Stimulated activated CD4-positive, alpha-beta T cell treated with anti-CD3 and anti-CD28 coated beads, Interleukin-12 subunit alpha, Interleukin-12 subunit beta, amount 100 ng/mL, for 24 hours (primary cell): ENCODE measurements at places on chromosomes 12 and 14.

GRCh38 chr12:124814741-124815613, 48.7 kb downstream of the SCARB1 start:
- no peak for DNase-seq

GRCh38 chr14:92160619-92161018, 38.9 kb downstream of the CPSF2 start:
- DNase-seq, result no peak

DNA sequence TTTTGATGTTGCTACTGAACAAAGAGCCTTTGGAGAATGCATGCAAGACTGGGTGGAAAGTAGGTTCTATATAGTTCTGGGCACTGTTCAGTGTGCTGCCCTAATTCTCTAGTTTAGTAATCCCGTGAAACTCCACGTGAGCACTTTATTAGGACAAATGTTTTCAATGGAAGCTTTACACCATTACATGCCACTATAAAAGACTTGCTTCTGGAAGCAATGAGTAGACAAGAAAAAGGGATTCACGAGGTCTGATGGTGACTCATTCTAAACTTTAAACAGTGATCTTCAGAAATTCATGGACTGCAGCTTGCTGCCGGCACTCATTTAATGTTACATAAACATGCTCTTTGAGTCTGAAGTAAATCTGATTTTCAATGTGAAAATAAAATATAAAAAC, 22.3 kb downstream of the ATG14 start:
- DNase-seq, result no peak

- no peak for DNase-seq
Measured at GRCh38 chr14:93533842-93534241, 103.1 kb downstream of the UNC79 start.

DNA sequence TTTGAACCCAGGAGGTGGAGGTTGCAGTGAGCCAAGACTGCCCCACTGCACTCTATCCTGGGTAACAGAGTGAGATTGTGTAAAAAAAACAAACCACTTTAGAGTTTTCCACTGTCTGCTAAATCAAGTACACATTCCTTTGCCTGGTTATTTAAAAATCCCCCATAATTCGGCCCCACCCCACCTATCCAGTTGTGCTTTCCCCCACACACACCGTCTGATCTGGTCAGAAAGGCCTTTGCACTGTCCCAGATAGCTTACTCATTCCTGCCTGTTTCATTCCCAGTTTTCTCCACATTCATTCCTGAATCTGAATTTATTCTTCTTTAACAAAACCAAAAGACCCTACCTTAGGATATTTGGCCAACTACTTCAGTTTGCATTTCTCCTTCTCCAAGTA, 29.5 kb downstream of the NINJ2 start:
- no peak for DNase-seq

DNA sequence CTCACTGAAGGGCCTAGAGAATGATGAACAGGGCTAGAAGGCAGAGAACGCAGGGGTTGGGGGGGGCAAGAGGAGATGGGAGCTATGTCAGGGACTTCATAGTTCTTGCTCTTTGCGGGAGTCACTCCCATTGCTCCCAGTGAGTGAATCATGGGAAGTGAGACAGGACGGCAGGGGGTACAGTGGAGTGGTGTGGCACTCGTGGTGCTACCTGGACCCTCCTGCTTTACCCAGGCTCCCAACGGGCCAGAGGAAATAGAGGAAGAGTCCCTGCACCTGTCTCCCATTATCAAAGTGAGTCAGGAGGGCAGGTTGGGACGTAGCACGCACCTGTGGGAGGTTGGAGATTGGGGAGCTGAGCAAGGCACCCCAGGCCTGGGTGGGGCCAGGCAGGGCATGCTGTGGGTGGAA, 1.3 kb upstream of the KRT8 start:
- no peak for DNase-seq

- no peak for DNase-seq
Measured at GRCh38 chr12:117090816-117091711, 8.2 kb downstream of the TESC start.

GRCh38 chr14:69346710-69347109, 51.4 kb downstream of the ERH start:
- DNase-seq, result no peak

DNA sequence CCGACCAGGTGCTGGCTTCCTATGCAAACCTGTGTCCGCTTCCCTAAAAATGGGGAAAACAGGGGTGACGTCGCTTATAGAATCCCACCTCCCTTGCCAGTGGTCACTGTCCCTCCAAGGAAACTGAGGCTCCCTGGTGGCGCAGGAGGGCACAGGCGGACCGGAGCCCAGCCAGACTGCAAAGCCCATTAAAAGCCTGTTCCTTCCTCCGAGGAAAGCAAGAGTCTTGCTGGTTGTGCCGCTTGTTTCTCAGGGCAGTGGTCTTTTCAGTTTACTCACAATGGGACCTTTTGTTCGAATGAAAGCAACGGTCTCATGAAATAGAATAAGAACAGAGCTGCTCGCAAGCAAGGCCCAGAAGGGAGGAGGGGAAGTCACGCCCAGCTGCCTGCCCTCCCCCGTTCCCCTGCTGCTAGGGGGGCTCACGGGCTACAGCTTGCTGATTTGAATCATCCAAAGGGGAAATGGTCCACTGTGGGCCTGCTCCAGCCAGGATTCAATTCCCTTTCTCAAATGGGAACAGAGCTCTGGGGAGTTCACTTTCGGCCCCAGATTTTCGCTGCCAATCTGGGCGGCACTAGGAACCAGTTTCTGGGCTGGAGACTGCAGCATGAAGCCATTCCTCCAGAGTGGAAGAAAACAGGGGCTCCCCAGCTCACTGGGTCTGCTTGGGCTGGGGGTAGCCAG, 4.6 kb upstream of the SELPLG start:
- no peak for DNase-seq

DNA sequence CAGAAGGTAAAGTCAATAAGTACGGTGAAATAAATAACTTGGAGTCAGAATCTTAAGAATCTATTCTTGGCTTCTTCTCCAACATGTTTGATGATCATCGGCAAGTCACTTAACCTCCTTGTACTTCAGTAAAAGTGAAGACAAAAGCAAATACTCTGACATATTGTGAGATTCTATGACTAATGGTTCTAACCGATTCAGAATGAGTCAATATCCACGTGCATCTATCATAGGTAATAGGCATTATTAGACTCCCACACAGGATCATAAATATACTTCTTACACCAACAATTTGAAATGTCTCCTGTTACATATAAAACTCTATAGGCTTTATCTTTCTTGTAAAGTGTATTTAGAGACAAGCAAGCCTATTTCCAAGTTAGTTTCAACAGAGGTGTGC, 144.4 kb upstream of the ATXN7L3B start:
- DNase-seq, result no peak

DNA sequence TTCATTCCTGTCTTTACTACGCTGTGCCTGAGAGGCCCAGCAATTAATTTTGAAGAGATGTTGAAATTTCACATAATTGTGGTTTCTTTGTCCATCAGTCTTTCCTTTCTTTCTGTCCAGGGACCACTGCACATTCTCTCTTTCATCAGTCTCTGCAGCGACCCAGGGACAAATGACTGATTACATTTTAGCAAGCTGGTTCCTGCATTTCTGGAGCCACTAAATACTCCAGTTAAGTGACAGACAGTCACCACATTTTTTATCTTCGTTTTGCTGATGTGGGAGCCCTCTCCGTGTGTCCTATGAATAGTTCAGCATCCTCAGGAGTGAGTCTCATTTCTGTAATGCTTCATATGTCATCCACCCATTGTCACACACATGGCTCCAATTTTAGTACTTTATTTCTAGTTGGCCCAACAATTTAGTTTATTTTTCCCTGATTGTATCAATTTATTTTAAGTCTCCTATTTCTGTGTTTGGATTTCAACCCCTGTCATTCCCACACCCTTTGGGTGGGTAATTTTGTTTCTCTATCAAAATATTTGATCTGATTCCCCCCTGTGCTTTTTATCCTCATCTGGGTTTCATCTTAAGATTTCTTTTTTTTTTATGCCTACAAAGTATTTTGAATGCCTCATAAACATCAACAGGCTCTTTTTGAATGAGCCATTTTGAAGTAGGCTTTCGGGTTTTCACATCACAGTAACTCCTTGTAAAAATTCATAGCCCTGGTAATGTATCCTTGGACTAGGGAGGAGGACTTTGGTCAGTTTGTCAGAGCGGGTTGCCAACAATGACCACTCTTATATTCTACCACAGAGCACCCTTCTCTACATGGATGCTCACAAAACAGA, 1196.5 kb downstream of the GALC start:
- DNase-seq, result no peak

DNA sequence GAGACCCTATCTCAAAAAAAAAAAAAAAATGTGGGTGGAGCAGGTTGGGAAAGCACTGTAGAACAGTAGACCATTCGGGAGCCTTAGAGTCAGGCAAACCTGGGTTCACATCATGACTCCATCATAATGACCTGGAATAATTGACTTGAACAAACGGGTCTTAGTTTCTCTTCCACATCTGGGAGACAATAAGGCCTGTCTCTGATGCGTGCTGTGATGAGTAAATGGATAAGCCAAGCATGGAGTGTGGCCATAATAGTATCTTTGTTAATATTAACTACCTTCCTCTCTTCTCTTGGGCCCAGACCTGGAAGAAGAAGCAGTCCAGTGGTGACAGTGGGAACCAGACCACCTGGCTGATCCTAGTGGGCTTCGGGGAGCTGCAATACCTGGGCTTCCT, 54.5 kb downstream of the KANSL2 start:
- DNase-seq, result no peak

GRCh38 chr12:22850185-22850584, 225.2 kb downstream of the ETNK1 start:
- DNase-seq, result no peak

DNA sequence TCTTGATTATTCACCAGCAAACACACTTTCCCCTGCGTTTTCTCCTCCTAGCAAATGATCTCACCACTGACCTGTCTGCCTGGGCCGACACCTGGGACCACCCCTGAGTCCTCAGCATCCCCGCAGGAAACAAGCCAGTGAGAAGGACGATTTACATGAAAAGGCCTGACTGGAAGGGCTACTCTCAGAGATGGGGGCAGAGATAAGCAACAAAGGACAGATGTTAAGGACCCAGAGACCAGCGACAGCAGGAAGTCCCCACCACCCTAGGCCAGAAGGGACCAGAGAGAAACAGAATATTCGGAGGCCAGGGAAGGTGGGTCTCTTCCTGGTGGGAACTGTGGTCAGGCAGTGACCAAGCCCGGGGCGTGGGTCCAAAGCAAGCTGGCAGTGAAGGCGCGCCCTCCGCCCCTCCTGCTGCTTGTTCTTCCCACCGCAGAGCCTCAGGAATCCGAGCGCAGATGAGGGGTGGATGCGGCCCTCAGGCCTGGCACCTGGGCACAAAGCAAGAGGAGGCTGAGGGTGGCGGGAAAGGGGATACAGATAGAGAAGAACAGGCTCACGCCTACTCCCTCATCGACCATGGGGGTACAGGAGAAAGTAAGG, 55.8 kb downstream of the STX2 start:
- no peak for DNase-seq

GRCh38 chr14:22096514-22096895, 422.9 kb upstream of the OR4E1 start:
- no peak for DNase-seq

GRCh38 chr14:68623826-68624225, 169.0 kb downstream of the ZFP36L1 start:
- no peak for DNase-seq

- no peak for DNase-seq
Measured at GRCh38 chr12:127414636-127415035, 852.3 kb upstream of the TMEM132C start.

GRCh38 chr14:77040741-77041653, 12.5 kb upstream of the IRF2BPL start:
- no peak for DNase-seq

GRCh38 chr14:71905860-71906259, 26.4 kb upstream of the RGS6 start:
- no peak for DNase-seq

GRCh38 chr12:90274407-90274806, 565.8 kb upstream of the ATP2B1 start:
- no peak for DNase-seq

DNA sequence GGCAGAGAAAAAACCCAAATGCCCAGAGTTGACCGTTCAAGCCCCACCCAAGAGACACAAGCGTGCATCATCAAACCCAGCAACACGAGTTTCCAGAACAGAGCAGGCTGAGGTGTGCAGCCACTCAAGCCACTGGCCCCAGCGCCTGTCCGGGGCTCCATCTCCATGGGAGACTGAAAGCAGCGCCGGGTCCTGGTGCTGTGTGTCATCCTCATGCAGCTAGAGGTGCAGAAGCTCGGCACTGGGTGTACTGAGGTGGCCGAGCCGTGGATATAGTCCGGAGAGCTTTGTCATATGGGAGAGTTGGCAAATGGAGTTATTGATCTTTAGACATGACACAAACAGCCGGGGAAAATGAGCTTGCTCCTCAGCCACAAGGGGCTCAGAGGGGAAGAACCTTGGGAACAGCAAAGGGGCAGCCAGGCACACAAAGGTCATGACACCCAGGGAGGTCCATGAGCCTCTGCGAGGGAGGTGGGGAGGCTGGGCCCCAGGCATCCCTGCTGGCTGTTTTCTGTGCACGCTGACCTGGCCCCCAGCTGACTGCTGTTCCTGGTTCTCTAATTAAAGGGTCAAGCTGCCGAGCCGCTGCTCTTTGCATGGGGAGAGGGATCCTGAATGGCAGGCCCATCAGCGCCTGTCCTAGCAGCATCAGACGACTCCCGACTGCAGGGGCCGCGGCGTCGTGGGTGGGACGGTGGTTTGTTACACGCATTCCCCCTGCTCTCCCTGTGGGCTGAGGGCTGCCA, 145.4 kb upstream of the SFSWAP start:
- DNase-seq, result no peak

DNA sequence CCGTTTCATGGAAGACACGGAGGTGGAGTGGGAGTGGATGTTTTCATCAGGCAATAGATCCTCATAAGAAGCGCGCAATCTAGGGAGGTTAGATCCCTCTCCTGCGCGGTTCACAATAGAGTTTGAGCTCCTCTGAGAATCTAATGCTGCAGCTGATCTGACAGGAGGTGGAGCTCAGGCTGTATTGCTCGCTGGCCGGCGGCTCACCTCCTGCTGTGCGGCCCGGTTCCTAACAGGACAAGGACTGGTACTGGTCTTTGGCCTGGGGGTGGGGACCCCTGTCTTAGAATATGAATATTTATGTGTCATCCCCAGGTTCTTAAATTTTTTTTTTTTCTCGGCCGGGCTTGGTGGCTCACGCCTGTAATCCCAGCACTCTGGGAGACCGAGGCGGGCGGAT, 36.7 kb downstream of the PRICKLE1 start:
- DNase-seq, result no peak

DNA sequence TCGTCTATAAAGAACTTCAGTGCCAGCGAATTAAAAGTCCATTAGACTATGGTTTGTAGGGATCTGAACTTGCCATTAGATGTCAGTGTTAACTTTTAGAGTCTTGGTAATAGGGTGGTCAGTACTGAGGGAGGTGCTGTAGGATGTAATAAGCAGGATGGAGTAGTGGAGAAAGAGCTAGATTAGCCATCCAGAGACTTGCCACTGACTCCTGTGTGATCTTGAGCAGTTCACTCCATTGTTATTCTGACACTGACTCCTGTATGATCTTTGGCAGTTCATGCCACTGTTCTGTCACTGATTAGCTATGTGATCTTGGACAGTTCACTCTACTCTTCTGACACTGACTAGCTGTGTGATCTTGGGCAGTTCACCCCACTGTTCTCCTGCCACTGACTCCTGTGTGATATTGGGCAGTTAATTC, 133.6 kb downstream of the TTLL5 start:
- no peak for DNase-seq
